ENCODE measurements at places on chromosomes 4 and X. TPM values are rescaled to one million over a fixed set of nuclear protein-coding genes. Genes with fewer than 3 reads are reported as not detected.

Gene EIF1AX
- 103 TPM for total RNA-seq

Gene PAGE1
- total RNA-seq = not detected

Gene ART3
- not detected for total RNA-seq

Gene ESX1
- total RNA-seq = 0.06 TPM

Gene GNPDA2
- 10.4 TPM for total RNA-seq

Gene DMP1
- total RNA-seq = not detected

Gene ENOX2
- total RNA-seq = 9.6 TPM

Gene RNF212
- 0.81 TPM for total RNA-seq

Gene USP17L19
- not detected for total RNA-seq

Gene CCKAR
- total RNA-seq = not detected

Gene PDE6B
- total RNA-seq = not detected

Gene HTRA3
- total RNA-seq = 19.4 TPM

Gene NXF2B
- total RNA-seq = not detected

Gene FAM149A
- total RNA-seq = 1.6 TPM

Gene CT45A3
- total RNA-seq = 0.12 TPM

Gene ZDHHC15
- total RNA-seq = not detected

Gene CTAG2
- not detected for total RNA-seq

Gene HDX
- 2.0 TPM for total RNA-seq

Gene SHROOM3
- total RNA-seq = 17.3 TPM

Gene FAT1
- 190 TPM for total RNA-seq

Gene S100G
- not detected for total RNA-seq

Gene FGFR3
- 1.8 TPM for total RNA-seq

Gene ITM2A
- not detected for total RNA-seq

Gene CTAG1B
- not detected for total RNA-seq

Gene CENPVL1
- not detected for total RNA-seq

Gene UGT2B11
- total RNA-seq = not detected

Gene KLHL8
- 6.2 TPM for total RNA-seq

Gene AMTN
- total RNA-seq = 0.18 TPM

Gene CT45A10
- 0.51 TPM for total RNA-seq

Gene DHX15
- 101 TPM for total RNA-seq

Gene RHOXF2
- total RNA-seq = not detected

Gene RPS6KA6
- 7.1 TPM for total RNA-seq

Gene HS6ST2
- 0.15 TPM for total RNA-seq

Gene MAGEA6
- total RNA-seq = 13.3 TPM

Gene NFKB1
- total RNA-seq = 18.9 TPM

Gene FAM53A
- total RNA-seq = 0.79 TPM

Gene BEX1
- not detected for total RNA-seq

Gene ADGRG4
- not detected for total RNA-seq

Gene IL3RA
- 0.27 TPM for total RNA-seq

Gene MAGEA4
- not detected for total RNA-seq

Gene PNMA6A
- total RNA-seq = 4.2 TPM

Gene RNF128
- total RNA-seq = 0.03 TPM

Gene PHOX2B
- total RNA-seq = 0.02 TPM

Gene TLR10
- 0.02 TPM for total RNA-seq

Gene YY2
- total RNA-seq = 2.1 TPM

Gene FREM3
- not detected for total RNA-seq

Gene FUNDC2
- total RNA-seq = 114 TPM

Gene INTU
- total RNA-seq = 1.2 TPM
